Dermis blood vessel endothelial cell (primary cell): ENCODE measurements at places on chromosomes 11 and 22. TPM values are rescaled to one million over a fixed set of nuclear protein-coding genes. Genes with fewer than 3 reads are reported as not detected.

- no peak for DNase-seq
Observed at GRCh38 chr11:40125054-40125453, 1334.4 kb downstream of the LRRC4C start.

DNA sequence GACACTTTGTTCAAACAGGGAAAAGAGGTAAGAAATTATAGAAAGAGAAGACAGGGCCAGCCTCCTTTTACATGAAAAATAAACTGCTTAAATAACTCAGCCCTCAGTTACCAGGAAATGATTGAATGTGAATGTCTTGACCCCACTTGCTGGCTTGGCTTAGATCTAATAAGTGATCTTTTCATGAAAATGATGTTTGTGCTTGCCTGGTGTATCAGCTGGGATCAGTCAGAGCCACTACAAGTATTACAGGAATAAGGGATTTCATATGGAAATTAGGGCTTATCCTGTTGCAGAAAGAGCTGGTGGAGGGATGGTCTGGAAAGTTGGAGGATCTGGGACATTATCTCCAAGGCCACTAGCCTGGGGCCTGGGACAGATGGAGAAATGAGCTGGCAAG, 51.8 kb downstream of the COMMD9 start:
- peak; percentile 30 for DNase-seq

- no peak for DNase-seq
Observed at GRCh38 chr11:93493252-93493897, 49.8 kb downstream of the SMCO4 start.

- DNase-seq, result no peak
Observed at GRCh38 chr11:119486016-119486415, 63.0 kb upstream of the THY1 start.

DNA sequence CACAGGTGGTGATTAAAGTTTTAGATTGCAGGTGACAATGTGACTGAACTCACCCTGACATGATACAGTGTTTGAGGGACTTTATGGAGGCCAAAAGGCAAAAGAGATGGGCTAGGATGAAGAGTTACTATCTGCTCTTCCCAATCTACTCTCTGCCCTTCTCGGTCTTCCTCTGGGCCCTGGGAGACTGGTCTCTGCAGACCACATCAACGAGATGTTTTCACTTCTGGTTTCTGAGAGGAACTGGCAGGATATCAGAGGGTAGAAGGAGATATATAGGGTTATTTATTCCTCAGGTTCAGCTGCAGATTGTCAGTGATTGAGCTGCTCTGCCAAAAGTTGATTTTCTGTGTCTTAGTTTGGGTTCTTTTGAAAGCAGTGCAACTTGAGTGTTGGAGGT, 32.4 kb upstream of the CD44 start:
- no peak for DNase-seq

DNA sequence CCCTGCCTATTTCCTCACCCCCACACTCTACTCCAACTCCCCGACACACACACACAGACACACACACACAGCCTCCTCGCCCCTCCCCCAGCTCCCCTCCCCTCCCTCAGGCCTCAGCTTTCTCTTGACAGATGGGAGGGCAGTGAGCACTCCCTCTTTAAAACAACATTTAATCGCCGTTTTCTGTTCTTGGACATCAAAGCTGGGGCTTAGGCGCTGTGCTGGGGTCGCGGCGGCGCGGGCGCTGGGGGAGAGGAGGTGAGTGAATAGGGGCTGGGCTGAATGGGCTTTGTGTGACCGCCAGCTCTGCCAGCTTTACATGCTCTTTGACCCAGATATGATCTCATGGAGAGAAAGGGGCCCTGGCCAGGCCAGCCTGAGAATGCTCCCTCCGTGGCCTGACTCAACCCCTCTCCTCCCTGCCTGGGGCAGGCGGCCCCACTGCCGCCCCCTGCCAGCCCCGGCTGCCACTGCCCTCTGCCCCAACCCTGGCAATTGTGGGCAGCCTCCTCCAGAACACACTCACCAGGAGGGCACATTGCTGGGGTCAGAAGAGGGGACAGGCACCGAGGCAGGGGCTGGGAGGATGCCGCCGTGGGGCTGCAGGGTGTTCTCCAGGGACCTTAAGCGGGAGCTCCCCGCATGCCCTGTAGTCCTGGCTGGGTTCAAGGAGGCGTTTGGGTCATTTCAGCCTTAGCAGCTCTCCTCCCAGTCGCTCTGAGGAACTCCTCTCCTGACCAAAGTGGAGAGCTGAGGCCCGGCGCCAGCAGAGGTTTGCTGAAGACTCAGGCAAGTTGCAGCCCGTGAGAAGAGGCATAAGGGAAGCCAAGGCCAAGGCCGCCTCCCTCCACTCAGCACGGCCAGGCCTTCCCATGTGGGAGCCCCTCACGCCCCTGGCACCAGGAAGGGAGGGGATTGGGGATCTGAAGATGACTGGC, 38.3 kb upstream of the NNMT start:
- peak; percentile 38 for DNase-seq

DNA sequence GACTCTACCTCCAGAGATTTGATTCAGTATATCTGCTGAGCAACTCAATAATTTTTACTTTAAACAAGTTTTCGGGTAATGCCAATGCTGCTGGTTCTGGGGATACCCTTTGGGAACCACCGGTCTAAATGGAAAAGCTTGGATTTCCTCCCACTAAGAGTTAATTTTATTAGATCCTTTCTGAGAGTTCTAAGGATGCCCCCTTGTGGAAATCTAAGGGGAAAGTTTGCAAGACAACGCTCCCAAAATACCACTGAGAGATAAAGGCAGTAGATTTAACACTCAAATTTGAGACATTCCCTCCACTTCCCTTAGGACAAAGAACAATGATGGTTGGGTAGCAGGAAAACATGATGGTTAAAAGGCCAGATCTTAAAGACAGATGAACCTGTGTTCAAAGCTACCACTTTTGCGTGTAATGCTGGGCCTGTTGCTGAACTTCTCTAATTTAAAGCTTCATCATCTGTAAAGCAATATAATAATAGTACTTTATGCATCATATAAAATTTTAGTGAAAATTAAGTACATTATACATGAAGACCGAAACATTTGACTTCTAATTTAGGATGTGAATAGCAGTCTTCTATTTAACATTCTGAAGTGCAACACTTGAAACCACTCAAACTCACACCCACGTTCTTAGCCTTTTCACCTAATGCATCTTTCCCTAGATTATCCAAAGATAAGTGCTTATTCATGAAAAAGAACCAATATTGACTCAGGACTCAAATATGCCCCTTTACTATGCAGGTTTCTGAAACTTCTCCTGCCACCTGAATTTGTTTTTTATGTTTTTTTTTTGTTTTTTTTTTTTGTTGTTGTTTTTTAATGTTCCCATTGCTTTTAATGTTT, 110.1 kb upstream of the LUZP2 start:
- DNase-seq, result peak; percentile 24

GRCh38 chr11:104705490-104706190, 192.6 kb downstream of the CASP12 start:
- DNase-seq, result peak; percentile 67

- no peak for DNase-seq
Observed at GRCh38 chr22:48740731-48741405, 1086.8 kb downstream of the BRD1 start.

- DNase-seq, result peak; percentile 49
Observed at GRCh38 chr22:43014316-43014868, 557 bp downstream of the PACSIN2 start.

GRCh38 chr11:87391496-87391895, 353.8 kb downstream of the TMEM135 start:
- no peak for DNase-seq

POLR2F gene
- total RNA-seq, result 46.6 and 48.7 TPM in 2 replicates

TRIM48 gene
- total RNA-seq, result not detected in 2 replicates

CHRNA10 gene
- 0.85 and 0.93 TPM in 2 replicates for total RNA-seq

OR8A1 gene
- not detected in 2 replicates for total RNA-seq

CD59 gene
- 931 and 1,060 TPM in 2 replicates for total RNA-seq

FIBIN gene
- 0.05 and 0.17 TPM in 2 replicates for total RNA-seq
